GM03348 (cell line): ENCODE measurements at places on chromosomes 4 and X.
A peak's percentile ranks its signal among the peaks of the same experiment; 100 is the strongest.

GRCh38 chrX:87489071-87489470, 28.5 kb upstream of the KLHL4 start:
- DNase-seq = no peak

DNA sequence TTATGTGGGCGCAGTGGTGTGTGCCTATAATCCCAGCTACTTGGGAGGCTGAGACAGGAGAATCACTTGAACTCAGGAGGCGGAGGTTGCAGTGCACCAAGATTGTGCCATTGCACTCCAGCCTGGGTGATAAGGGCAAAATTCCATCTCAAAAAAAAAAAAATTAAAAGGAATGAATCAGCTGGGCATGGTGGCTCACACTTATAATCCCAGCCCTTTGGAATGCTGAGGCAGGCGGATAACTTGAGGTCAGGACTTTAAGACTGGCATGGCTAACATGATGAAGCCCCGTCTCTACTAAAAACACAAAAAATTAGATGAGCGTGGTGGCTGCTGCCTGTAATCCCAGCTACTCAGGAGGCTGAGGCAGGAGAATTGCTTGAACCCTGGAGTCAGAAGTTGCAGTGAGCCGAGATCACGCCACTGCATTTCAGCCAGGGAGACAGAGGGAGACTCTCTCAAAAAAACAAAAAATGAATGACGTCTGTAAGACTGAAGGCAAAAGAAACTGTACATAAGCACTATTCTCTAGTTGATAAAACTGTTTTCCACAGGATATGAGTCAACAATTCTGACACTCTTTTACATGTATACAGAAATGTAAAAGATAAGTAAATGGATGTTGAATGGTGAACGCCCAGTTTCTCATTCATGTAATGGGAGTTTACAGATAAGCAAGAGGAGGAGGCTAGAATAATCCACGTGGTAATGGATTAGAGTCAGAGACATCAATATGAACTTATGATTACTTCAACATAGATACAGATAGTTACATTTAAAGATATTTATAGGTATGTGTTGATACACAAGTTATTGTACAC, 22.2 kb downstream of the CENPC start:
- no peak for DNase-seq

- no peak for DNase-seq
Measured at GRCh38 chr4:188439641-188440311, 300.5 kb downstream of the TRIML1 start.

- DNase-seq = peak; percentile 45
Measured at GRCh38 chrX:12970691-12971202, 4.2 kb upstream of the TMSB4X start.

GRCh38 chr4:55107054-55107453, 18.3 kb downstream of the KDR start:
- DNase-seq = no peak

GRCh38 chr4:52957835-52958631, 95.9 kb downstream of the RASL11B start:
- DNase-seq = no peak

DNA sequence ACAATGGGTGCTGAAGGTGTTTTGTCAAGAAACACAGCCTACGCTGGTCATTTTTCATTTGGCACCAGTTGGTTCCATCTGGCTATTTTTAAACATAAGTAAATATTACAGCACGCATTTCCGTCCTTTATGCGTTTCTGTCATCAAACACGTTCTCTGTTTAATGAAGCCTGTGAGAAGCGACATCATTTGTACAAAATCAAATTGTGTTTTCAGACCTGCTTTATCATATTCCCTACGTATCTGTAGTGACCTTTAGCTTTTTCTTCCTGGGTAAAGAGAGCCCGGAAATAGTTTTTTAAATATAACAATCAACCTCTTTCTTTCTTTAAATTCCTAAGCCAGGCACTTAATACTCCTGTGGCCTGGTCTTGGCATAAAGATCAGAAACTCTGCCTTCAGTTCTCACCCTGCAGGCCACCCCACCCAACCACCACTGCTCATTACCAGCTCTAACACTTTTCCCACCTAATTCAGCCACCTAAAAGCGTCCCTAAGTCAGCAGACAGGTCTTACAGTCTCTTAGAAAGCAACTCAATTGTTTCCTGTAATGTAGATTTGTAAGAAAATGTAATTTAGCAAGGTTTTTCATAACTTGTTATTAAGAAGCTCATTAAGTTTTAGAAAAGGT, 30.4 kb downstream of the ACSL1 start:
- no peak for DNase-seq

DNA sequence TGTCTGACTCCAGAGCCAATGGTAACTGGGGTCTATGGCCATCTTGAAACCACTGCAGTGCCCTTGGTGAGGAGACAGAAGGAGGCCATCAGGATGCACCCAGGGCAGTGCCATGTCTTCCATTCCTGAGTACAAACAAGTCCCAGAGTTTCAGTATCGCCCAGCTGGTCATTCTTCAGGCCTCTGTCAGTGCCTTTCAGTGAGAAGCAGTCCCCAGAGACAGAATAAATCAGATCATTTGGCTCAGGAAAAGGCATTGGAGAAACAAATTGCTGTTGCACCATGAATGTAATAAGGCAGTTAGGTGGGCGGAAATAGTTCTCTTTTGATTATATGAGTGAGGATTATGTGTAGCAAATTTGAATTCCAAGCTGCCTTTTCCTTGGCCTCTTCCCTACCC, 21.3 kb downstream of the ADGRG4 start:
- no peak for DNase-seq

- DNase-seq = no peak
Measured at GRCh38 chr4:79678472-79679202, 270.6 kb upstream of the GK2 start.

DNA sequence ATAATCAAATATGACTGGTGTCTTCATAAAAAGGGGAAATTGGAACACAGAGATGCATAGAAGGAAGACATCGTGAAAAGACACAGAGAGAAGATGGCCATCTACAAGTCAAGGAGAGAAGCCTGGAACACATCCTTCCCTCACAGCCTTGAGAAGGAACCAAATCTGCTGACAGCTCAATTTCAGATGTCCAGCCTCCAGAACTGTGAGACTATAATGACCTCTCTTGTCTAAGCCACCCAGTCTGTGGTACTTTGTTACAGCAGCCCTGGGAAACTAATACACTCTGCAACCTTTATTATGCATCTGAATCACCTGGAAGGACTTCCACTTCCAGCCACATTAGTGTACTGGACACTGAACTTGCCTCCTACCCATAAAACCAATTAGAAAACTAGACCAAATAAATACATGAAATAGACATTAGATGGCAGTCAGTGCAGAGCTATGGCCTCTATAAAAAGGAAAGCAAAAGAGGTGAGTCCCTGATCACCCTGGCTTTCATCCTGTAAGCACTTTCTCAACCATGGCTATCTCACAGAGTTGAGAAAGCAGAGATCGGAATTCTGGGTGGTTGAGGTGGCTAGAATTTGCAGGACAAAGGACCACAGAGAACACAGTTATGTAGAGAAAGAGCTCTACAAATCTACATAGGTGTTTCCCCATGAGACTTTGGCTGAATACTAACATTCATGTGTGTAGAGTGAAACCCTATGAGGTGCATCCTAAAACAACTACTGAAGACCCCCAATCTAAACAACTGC, 25.7 kb downstream of the GAB3 start:
- no peak for DNase-seq

- DNase-seq = no peak
Measured at GRCh38 chr4:184154199-184154598, 63.5 kb downstream of the ENPP6 start.
